ENCODE measurements at places on chromosomes 1 and 21.
A peak's percentile ranks its signal among the peaks of the same experiment; 100 is the strongest.

DNA sequence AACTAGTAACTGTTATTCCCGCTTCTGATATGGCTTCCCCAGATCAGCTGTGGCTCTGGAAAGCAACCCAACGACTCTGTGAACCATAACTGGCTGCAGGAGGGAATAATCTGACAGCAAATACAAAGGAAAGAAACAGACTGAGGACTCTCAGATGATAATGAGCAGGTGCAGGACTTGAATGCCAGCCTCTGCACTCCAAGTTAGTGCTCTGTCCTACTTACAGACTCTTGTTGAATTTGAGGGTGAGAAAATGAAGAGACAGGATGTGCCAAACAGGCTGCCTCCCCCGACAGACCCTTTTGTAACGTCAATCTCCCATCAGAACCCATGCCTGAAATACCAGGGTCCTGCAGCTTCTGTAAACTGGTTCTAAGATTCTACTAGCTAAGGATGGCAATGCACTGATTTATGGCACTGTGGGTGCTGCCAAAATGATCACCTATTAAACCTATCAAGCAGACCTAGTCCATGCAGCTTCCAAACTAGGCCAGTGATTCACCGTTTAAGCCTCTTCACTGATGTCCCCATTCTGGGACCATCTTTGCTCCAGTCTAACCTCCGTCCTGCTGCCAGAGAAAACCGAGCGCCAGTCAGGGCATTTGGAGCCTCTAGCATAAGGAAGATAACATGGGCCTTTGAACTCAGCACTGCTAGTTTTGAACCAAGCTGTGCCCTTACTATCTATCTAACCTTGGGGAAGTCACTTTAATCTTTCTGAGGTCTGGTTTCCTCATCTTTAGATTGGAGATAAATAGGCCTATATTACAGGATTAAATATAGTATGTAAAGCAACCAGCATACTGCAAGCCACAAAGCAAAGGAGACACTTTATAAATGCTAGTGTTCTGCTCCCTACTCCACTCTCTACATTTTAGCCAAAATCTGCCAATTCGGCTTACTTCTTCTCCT, 4.8 kb downstream of the MKNK1 start:
- no peak for DNase-seq

GRCh38 chr1:2073382-2074230, 23.4 kb downstream of the PRKCZ start:
- DNase-seq, result peak; percentile 72

- DNase-seq, result no peak
These were observed 25.0 kb downstream of the HS2ST1 start for GRCh38 chr1:86939406-86939805.

DNA sequence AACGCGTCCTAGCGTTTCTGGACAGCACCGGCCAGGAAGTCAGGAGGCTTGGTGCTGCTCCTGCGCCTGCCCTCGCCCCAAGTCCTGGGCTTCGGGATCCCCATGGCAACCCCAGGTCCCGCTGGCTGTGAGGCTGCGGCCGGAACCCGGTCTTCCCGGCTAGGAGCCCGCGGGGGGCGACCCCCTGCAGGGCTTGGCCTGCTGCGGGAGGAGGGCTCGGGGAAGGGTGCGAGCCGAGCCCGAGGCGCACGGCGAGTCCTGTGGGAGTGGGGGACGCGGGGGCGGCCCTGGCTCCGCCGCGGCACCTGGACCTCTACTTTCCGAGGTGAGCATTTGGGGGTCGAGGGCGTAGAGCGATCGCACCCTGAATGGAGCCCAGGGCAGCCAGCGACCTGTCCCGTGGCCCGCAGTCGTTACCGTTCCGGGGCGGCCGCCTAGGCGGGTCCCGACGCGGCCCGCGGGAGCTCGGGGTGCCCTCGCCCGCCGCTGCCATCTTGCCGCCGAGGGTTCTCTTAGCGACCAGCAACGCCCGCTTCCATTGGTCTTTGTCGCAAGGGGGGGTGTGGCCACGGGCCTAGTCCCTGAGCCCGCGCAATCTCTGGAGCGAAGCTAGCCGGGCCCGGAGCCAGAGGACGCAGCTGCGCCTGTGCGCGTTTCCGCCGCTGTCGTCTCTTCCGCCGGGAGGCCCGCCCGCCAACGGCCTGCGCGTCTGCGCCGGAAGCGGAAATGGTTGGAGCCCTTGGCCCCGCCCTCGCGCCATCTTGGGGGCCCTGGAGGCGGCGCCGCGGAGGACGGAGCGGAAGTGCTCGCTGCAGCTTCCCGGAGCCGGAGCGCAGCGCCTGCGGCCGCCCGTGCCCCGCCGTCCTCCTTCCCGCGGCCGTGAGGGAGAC, at the start of the genes MORN1 and RER1:
TSS of gene MORN1 (minus strand) at position 514 of the 890 bp plus-strand sequence. CDS start at position 493, 21 bp downstream.
TSS of gene RER1 (plus strand) at position 801 of the 890 bp plus-strand sequence. CDS start 3,950 bp downstream, outside the sequence.
- DNase-seq, result peak; percentile 99

GRCh38 chr21:43667191-43667904, 8.0 kb downstream of the RRP1B start:
- DNase-seq, result no peak

DNA sequence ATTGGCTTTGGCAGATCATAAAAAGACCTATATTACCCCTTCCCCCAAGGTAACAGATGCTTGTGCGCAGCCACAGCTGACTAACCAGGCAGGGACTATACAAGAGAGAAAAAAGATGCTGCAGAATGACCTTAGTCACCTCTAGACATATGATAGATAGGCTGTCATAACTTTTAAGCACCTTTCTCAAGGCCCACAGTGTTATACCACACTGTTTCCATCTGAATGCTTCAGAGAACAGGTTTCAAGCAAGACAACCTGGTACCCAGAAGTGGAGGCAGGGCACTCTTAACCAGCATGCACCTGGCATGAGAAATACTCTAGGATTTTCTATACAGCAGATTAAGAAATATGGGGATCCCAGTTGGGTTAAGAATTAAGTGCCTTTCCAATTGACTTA, 12.8 kb upstream of the OVAAL start:
- DNase-seq, result no peak

GRCh38 chr1:54975356-54976108, 4.9 kb upstream of the TMEM61 start:
- DNase-seq, result no peak

- peak; percentile 69 for DNase-seq
These were observed 1.2 kb downstream of the TNFRSF18 start for GRCh38 chr1:1204998-1205768.

DNA sequence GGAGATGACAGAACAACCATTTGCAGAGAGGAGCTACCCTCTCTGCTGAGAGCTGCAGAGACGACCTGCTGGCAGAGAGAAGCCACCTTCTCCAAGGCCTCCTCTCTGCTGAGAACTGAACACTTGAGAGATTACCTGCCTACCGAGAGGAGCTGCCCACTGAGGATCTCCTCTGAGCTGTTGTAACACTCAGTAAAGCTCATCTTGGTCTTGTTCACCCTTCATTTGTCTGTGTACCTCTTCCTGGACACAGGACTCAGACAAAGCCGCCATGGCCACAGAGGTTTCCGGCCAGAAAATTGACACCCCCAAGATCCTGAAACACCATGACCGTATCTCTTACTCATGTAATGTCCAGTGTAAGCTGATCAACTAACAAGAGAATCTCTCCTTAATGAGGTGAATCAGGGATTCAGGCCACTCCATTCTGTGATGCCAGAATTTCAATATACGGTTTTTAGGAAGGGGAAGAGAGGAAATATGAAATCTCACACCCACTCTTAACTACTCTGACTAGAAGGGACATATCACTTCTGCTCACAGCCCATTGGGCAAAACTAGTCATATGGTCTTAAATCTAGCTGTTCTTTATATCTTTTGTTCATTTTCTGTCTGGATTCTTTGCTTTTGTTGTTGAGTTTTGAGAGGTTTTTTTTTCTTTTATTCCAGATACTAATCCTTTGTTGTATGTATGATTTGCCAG, 83.8 kb downstream of the RHOU start:
- no peak for DNase-seq

DNA sequence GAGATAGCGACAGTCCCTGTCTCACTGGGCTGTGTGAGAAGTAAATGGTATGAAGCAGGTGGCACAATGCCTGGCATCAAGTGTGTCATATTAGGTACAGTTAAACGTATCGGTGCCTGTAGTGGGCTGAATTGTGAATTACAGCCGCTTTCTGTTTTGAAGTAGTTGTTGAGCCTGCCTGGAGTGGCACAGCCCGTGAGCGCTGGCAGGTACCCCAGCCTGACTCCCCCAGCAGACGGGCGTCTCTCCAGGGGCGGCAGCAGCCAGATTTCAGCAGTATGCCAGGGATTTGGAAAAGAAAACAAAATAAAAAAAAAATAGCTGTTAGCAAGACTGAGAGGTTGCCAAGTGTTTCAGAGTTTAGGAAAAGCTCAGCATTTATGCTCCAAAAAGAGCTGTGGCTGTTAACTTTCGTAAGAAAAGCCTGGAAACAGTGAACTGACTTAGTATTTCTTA, 26.6 kb upstream of the GPR153 start:
- peak; percentile 51 for DNase-seq

GRCh38 chr1:1084372-1085170, 10.5 kb upstream of the RNF223 start:
- no peak for DNase-seq

DNA sequence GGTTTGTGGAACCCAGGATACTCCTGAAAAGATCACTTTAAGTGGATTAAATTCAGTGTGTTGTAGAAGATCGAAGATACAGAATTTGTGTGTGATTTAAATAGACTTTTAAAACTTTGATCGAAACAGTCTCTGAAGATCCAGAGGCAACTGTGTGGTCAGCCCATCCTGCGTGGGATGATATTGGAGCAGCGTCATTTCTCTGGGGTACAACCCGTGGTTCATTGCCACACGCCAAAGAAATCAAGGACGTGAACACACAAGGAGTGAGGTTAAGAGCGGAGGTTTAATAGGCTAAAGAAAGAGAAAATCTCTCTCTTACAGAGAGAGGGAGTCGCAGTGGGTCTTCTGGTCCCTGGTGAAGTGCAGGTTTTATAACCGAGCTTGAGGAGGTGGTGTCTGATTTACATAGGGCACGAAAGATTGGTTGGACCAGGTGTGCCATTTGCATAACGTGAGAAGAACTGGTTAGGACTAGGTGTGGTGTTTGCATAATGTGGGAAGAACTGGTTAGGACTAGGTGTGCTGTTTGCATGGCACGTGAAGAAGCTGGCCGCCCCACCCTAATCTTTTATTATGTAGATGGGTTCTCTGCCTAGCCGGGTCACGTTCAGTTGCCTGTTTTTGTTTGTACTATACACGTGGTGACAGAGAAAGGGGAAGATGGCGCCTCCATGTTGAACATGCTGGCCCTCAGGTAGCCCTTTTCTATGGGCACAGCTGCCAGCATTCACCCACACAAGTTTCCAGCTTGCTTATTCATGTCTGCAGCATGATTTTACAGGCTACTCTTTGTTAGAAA, 82.3 kb downstream of the ADSS2 start:
- DNase-seq, result no peak

DNA sequence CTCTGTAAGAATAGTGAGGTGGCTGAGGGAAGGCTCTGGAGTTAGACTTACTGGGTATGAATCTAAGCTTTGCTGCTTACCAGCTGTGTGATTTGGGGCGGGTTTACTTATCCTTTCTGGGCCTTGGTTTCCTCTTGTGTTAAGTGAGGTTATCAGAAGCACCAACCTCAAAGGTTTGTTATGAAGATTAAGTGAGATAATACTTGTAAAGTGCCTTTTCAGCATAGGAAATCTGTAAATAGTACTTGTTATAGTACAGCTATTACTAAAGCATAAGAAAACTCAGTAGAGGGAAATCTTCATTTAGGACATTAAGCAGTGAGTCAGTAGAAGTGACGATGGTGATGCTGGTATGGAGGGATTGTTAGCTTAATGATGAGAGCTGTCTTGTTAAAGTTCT, 12.1 kb downstream of the HHAT start:
- DNase-seq, result no peak

DNA sequence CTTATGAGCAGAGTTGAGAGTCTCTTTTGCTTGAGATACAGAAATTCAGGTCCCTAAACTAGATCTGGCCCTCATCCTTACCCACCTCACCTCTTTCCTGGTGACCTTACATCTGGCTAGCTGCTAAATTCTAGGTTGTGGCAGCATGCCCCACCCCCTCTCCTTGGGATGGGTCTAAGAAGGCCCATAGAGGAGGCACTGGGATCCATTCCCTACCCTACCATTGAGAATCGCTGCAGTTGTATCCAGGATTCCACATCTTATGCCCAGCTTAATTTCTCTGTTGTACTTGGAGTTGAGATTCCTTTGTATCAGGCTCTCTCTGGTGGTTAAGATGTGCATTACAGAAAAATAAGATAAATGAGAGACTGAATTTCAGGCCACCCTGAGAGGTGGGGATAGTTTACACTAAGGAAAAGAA, 9.5 kb upstream of the TMEM39B start:
- peak; percentile 88 for DNase-seq

- DNase-seq, result no peak
These were observed 1.2 kb upstream of the H6PD start for GRCh38 chr1:9233241-9233941.

GRCh38 chr1:9108056-9108665, 20.7 kb downstream of the GPR157 start:
- no peak for DNase-seq

DNA sequence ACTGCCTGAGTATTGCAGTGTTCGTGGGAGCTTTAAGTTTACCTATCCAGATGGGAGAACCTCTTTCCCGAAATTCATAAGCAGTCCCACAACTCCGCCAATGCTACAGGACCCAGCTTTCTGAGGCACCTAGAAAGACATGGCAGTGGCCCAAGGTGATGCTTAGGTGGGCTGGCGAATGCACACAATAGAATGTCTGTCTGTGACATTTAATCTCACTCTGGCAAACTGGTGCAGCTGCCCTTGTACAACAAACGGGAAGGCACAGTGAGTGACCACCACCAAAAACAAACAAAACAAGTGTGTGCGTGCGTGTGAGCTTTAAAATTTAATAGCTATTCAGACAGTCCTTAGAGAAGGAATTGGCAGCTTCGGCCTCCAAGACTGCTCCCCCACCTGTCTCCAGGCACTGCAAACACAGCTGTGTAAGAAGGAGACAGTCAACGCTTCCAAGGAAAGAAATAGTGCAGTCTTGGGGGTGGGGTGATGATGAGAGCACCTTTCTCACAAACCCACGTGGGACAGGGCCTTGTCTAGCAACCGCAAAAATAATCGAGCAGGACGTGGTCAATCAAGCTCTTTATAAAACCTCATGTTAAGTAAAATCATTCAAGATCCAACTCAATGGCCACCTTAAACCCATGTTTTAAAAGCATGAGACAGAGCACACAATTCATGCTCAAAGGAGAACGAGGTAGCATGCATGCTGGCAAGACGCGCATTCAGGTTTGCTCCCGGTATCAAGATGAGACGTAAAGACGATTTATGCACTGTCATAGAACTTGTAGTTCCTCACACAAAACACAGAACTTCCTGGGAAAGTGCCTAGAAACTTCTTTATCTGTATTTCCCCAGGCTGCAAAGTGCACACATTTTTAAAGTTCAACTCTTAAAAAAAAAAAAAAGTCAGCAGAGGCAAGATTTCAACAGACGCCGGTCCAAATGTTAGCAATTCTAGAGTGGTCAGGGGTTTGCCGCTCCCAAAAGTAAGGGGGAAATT, 84.1 kb downstream of the TM2D1 start:
- DNase-seq, result peak; percentile 24

- no peak for DNase-seq
These were observed 8.1 kb upstream of the NCF2 start for GRCh38 chr1:183598386-183598785.

Data from kidney (tissue), 22 donors.